GM03348 (cell line): ENCODE measurements at places on chromosomes 11 and 22.

GRCh38 chr11:120667281-120667680 is 155.7 kb downstream of the GRIK4 start:
- no peak for DNase-seq

DNA sequence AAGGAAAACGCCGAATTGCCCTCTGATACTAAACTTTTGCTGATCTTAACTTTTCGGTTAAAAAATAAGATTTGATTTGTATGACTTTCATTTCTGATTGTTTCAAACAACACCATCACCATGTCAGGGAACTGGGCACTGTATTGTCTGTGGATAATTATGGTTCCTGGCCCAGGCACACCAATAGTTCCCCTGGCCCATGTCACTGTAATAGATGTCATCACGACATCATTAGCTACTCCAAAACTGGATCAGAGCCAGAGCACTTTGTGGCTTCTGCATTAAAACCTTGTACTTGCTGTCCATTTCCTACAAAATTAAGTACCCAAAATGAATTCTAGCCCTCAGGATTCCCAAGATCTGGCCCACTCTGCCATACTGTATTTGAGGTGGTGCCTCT is 119.5 kb upstream of the NARS2 start:
- DNase-seq = no peak

GRCh38 chr11:70007796-70008195 is 70.3 kb upstream of the ANO1 start:
- DNase-seq = no peak

DNA sequence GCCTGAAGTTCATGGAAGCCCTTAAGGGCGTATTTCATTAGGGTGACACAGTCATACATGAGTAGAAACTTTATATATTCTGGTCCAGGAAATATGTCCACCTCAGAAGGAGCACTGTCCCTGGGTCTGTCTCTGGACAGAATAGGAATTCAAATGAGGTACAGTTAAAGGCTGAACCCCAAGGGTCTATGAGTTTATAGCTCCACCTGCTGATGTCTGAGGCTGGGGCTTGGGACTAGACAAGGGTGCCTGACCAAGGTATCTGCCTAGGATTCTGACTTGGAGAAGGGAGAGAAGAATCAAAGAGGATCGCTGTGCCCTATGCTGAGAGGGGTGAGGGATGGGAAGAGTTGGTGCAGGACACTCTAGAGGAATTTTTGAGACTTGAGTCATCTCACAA is 14.9 kb downstream of the HEPHL1 start:
- DNase-seq = no peak

GRCh38 chr22:50233223-50233622 is 11.6 kb downstream of the TUBGCP6 start:
- DNase-seq = no peak

- DNase-seq = no peak
Measured at GRCh38 chr11:107217444-107217843, 199.2 kb upstream of the GUCY1A2 start.

DNA sequence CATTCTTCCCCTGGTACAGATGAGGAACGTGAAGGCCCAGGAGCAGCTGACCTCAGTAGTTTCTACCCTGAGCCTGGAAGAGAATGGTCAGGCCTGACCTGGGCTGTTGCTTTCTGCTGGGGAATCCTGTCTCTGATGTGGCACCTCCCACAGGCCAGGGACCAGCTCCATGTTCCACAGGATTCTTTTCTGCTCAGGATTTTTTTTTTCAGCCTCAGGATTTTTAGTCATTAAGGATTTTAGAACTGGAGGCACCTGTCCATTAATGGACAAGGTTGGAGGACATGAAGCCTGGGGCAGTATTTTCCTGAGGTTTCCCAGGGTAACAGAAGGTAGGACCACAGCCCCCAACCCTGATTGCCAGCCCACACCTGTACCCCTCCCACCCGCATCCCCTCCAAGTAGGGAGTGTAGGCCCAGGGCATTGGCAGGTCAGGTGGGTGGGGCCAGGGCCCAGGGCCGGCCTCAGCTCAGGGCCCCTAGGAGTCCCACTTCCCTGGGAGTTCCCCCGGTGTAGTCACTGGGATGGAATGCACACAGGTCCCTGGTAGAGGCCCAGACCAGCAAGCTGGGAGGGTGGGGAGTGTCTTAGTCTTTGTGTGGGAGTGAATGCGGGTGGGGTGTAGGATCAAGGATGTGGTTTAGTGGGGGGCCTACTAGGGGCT is 16.1 kb downstream of the BIK start:
- DNase-seq = peak; percentile 92

DNA sequence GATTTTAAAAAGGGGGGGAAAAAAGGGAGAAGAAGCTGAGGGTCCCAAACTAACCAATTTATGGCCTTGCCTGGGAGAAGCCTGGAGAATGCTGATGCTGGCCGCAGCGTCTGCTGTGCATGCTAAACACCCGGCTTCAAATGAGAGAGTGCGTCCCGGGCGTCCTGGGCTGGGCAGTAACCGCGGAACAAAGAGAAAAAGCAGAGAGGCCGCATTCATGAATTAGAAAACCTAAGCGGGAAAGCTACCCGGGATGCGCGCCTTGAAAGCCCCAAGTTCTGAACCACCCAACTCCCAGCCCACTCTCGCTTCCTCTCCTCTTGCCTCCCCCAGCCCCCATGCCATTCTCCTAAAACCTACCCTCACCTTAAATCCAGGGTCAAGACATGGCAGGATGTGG is 6.5 kb downstream of the MN1 start:
- DNase-seq = no peak

DNA sequence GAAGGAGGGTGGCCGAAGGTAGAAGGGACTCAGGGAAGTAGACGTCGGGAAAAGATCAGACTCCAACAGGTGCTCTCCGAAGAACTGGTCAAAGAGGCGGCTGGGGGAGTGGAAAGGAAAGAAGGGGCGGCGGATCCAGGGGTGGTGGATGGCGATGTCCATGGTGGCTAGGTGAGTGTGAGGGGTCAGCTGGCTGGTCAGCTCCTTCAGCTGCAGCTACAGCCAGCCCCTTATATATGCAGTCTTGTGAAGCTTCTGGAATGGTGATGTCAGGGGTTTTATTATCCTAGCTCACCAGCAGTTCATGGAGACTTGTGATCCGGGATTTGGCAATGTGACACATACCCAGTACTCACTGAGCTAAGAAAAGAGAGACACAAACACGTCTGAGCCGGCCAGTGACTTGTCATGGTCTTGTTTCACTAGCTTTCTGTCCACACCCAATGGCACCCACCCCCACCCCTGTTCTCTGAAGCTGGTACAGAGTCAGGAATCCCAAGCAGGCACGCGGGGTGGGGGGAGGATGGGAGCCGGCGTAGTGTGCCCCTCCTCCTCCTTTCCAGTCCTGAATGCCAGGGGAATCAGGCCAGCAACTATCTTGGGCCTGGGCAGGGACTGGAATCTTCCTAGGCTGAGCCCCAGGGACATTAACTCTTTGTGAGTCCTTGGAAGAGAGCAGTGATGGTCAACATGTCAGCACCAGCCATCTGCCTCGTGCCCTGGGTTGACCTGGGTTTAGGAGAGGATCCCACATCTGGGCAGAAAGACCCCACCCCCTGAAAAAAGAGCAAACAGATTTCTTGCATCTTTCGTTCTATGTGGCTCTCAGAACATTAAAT is at the start of gene CRYAB:
Gene CRYAB, minus strand, starts transcription at position 208 of the 839 bp plus-strand sequence. Its CDS starts 46 bp downstream, at position 162.
- peak; percentile 92 for DNase-seq

DNA sequence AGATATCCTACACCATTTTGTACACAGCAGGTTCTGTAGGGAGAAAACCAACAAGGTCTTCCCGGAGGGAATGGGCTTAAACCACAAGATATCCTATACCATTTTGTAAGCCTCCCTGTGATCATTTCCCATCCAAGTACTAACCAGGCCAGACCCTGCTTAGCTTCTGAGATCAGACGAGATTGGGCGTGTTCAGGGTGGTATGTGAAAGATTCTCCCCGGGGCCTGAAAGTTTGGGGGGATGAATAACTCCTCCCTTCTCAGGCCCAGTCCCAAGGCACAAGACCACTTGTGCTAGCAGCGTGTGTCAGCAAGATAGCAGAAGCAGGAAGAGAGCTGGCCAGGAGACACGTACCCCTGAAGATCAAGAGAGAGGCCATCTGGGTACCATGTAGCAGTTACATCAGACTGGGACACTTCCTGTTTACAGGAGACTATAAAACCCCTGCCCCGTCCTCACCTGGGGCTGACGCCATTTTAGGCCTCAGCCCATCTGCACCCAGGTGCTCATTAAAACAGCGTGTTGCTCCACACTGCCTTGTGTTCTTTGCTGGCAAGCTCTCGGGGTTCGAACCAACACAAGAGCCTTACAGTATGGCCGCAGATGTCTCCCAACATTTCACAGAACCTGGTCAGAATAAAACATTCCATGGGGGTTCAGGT is 17.3 kb downstream of the MIF start:
- no peak for DNase-seq

DNA sequence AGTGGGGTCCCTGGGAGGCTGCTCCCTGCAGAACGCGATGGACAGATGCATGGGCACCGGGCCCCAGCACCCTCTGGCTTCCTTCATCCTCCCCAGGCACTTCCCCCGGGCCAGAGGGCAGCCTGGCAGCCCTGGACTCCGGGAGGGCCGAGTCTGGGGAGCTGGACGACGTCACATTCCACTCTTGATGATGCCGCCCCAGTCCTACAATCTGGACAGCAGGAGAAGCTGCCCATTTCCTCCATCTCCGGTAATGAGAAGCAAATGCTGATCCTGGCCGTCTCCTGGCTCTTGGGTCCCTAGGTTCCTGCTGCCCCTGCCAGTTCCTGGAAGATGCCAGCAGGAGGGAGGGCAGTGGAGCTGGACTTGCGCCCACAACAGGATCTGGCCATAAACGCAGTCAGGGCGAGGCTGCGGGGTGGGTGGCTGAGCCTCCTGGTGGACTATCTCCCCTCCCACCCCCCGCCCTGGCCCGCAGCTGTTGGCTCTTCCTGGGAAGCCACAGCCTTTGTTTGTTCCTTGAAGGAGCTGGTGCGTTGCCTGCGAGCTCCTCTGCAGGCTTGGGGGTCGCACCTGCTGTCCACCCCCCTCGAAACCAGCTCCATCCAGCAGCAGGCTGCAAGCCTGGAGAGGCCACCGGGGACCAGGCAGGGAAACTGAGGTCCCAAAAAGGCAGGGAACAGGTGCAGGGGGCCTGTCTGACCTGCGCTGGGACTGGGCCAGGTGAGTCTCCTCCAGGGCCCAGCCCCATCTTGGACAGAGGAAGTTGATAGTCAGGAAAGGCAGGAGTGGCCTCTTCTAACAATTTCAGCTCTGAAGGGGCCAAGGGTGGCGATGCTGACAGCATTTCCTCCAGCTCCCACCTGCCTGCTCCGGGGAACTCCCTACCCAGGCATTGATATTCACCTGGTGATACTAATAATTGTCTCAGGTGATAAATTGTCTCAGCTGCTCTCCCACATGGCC is 17.9 kb upstream of the MUC6 start:
- peak; percentile 82 for DNase-seq

- DNase-seq = no peak
Measured at GRCh38 chr11:127639916-127640315, 639.3 kb upstream of the KIRREL3 start.

DNA sequence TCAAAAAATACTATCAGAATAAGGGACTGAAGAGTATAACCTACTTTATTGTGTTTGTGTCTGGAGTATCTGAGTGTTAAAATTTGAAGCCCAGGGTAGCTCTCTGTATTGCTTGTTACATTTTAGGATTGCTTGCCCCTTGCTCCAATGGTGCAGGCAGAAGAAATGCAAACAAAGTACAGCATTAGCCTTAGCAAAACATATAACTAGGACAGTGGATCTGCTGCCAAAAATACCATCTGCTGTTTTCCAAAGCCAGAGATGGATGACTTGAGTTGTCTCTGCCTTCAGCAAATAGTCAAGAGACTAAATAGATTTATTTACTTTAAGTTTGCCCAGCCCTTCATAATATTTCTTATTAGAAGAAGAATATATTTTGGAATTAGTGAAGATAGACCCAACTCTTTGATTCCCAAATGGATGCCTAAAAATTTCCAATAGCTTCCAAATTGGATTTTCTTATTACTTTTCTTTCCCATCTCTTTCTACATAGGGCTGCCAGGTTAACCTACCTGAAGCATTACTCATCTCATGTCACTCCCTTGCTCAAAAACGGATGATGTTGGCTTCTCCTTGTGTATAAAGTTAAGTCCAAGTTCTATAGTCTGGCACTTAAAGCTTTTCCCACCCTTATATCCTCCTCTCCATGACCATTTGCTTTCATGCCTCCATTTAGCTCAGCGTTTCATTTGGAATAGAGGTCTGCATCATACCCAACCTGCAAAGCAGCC is 66.3 kb downstream of the LDLRAD3 start:
- DNase-seq = peak; percentile 33

- DNase-seq = peak; percentile 45
Measured at GRCh38 chr11:19444231-19444630, 203.5 kb upstream of the E2F8 start.

DNA sequence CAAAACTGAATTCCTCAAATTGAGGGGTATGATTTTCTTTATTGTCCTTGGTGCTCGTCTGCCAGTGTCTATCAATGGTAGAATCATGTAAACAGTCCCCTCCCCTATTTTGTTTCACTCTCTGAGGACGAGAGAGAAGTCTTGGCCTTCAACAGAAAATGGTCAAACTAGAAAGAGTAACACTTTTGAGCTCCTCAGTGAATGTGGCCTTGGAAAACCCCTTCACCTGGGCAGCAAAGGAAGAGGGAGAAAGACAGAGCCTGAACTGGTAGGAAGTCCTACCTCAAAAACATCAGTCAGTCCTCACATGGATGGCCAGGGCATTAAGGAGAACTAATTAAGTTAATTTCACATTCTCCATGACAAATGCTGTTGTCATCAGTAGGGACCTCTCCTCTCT is 86.1 kb upstream of the TOP3B start:
- no peak for DNase-seq

- no peak for DNase-seq
Measured at GRCh38 chr11:40118780-40119179, 1340.7 kb downstream of the LRRC4C start.
